Mesenteric fat pad (tissue), 1 donor: ENCODE measurements at places on chromosomes 6 and 20. TPM values are rescaled to one million over a fixed set of nuclear protein-coding genes. Genes with fewer than 3 reads are reported as not detected.

GRCh38 chr6:54578261-54578660, 268.3 kb upstream of the FAM83B start:
- no peak for DNase-seq

DNA sequence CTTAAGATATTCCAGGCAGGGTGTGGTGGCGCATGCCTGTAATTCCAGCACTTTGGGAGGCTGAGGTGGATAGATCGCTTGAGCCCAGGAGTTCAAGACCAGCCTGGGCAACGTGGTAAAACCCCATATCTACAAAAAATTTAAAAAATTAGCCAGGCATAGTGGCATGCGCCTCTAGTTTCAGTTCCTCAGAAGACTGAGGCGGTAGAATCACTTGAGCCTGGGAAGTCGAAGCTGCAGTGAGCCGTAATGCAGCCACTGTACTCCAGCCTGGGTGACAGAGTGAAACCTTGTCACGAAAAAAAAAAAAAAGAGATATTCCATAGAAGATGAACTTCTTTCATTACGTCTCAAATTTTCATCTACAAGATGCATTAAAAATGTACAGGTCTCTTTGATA, 46.7 kb upstream of the ISM1 start:
- no peak for DNase-seq

DNA sequence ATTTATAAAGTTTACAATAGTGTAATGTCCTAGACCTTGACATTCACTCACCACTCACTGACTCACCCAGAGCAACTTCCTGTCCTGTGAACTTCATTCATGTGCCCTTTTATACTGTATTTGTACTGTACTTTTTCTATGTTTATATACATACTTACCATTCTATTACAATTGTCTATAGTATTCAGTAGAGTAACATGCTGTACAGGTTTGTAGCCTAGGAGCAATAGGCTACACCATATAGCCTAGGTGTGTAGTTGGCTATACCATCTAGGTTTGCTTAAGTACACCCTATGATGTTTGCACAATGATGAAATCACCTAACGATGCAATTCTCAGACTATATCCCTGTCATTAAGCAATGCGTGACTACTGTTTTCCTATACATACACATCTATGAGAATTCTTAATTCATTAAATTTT, 17.5 kb downstream of the EDEM2 start:
- DNase-seq, result no peak

DNA sequence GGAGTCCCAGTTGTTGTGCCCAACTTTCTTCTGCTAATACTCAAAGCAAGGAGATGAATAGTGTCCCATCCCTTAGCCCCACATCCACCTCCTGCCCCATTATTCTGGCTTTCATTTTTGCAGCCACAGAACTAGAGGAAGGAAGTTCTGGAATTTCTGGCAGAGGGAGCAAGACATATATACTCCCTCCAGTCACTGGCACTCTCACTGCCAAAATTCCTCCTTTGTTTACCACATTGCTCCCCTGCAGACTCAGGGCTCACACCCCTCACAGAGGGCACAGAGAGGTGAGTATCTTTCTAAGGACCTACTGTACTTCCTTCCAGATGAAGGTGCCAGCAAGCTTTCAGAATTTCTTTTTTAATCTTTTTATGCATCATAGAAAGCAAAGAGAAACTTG, 168.0 kb upstream of the ID4 start:
- no peak for DNase-seq

- no peak for DNase-seq
Measured at GRCh38 chr6:160039441-160039840, 70.6 kb downstream of the IGF2R start.

Gene PNPLA1
- total RNA-seq, result 0.32 TPM

GRCh38 chr20:10263385-10264165, 44.9 kb downstream of the SNAP25 start:
- no peak for DNase-seq

- DNase-seq, result no peak
Measured at GRCh38 chr6:90072501-90072900, 178.2 kb downstream of the GJA10 start.

DNA sequence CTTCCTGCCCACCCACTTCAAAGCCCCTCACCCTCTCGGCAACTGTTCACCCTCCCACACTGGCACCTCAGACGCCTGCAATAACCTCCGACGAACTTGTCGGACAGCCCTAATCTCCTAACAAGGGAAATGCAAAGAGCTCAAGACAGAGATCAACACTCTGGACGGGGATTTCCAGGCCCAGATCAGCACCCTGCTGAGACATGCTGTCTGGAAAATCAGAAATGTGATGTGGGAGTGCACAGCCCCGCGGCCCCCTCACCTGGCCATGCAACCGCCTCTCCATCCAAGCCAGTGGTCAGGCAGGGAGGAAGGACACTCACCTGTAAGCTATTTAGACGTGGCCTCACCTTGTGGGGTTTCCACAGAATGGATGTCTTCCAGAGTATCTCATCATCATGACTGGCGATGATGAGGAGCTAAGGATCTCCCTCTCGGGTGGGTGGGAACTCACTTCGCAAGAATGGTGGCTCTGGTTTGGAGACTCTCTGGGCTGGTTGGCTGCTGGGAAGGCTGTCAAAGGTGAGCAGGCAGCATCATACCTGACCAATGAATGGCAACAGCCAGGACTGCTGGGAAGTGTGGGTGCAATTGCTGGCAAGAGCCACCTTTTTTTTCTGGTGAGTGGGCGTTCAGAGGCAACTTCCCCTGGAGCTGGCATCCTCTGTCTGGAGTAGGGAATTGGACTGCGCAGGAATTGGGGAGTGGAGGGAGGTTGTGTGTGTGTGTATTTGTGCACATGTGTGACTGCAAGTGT, 28.1 kb upstream of the ADTRP start:
- no peak for DNase-seq

Gene RTEL1
- total RNA-seq, result 31.7 TPM

DNA sequence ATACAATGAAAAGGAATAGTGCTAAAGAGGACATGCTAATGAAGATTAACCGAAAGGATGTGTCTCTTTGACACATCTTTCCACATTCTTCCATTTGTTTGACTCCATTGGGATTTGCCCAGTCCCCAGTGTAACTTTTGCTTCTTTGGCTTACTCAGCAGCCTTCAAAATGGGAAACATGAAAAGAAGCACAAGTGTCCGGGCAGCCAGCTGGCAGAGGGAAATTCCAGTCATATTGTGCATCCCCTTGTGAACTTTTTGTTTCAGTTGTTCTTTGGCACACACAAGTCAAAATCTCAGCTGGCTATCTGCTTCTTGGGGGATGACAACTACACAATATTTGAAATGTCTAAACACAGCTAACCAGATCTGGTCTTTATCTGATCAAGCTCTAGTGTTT, 157.4 kb downstream of the OGFRL1 start:
- no peak for DNase-seq

DNA sequence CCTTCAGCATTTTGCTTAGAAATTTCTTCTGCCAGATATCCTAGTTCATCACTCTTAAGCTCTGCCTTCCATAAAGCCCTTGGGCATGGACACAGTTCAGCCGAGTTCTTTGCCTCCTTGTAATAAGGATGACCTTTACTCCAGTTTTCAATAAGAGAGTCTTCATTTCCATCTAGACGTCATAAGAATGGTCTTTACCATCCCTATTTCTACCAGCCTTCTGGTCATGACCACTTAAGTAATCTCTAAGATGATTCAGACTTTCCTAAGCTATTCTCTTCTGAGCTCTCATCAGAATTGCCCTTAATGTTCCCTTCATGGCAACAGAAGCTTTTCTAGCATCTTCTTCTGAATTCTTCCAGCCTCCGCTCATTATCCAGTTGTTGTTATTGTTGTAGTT, 126.1 kb downstream of the TFAP2C start:
- no peak for DNase-seq

DNA sequence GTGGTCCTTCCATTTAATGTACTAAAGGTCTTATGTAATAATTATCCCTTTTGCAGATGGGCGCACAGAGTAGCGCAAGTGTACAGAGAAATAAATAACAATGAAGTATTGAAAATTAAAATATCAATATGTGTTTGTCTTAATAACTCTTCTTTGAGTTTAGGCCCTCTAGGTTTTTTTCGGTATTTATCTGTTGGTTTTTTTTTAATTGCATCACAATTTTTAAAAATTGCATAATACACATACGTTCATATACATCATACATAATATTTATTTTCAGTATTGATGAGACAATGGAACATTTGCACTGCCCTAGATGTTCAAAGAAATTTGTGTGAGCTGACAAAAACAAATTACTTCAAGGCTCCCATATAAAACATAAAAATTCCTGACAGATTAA, 15.1 kb downstream of the ADGRB3 start:
- no peak for DNase-seq

- DNase-seq, result no peak
Measured at GRCh38 chr6:158487495-158487894, 72.4 kb upstream of the TMEM181 start.

Gene SRPK1
- total RNA-seq, result 32.9 TPM

Gene PRPH2
- 1.4 TPM for total RNA-seq

DNA sequence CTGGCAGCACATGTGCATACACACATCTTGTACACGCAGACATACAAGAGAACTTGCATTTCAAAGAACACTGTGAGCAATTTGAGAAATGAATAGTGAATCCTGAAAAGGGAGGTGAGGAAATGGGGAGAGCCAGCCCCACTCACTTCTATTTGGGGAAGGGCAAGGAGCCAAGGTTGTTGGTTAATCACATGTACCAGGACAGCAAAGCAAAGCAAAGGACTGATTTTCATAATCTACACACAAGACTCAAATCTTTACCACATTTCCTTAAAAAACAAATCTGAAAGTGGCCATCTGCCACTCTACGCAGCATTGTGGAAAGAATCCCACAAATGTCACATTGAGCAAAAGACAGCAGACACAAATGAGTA, 35.0 kb upstream of the KIF16B start:
- no peak for DNase-seq

DNA sequence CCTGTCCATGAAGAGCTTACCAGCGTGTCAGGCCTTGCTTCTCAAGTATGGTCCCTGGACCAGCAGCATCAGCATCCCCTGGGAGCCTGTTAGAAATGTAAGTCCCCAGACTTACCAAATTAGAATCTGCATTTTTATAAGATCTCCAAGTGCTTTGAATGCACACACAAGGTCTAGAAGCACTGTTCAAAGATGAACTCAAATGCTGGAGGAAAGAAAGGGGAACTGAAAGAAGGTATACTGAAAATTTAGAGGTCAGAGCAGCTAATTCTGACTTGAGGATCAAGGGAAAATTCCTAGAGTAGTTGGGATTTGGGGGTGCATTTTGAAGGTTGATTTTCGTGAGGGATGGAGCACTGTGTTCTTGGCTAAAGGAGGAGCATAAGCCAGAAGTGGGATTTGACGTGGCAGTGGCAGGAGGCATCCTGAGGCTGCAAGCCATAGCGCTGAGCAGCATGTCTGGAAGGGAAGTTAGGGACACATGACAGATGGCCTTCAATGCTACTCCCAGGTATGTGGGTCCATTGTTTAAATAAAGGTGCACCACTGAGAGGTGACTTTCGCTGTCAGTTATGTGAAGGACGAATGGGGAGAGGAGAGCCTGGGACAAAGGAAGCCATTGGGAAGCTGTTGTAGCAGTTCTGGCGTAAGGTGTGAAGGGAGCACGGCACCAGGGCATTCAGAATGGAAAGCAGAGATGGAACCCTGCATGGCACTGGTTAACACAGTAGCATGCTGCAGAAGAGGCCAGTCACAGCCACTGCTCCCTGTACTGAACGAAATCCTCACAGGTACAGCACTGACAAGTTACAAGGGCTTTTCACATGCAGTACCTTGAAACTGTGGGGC, 36.2 kb downstream of the ARMC2 start:
- no peak for DNase-seq

- DNase-seq, result no peak
Measured at GRCh38 chr6:7041511-7042026, 66.2 kb upstream of the RREB1 start.

GRCh38 chr6:106370639-106371038, 10.1 kb downstream of the CRYBG1 start:
- no peak for DNase-seq

Gene RAET1L
- total RNA-seq, result not detected

DNA sequence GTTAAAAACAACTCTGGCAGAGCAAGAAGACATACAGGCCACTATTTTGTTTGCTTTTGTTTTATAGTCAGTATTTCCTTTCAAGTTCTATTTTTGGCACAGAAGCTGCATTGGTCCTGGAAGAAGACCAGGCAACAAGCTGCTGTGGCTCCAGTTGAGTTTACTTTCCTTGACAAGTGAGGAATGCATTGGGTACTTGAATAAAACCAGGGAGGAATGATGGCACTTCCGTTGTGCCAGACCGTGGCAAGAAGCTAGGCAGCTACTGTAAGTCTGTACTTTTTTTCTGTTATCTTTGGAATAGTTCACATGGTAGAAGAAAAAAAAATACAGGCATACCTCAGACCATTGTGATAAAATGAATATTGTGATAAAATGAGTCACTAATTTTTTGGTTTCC, 66.3 kb downstream of the NCOA3 start:
- no peak for DNase-seq

- DNase-seq, result no peak
Measured at GRCh38 chr20:54429364-54429763, 46.0 kb upstream of the DOK5 start.

Gene VNN1
- 9.7 TPM for total RNA-seq

Gene TRIM40
- not detected for total RNA-seq

Gene TREML2
- 1.0 TPM for total RNA-seq
